Stimulated activated CD4-positive, alpha-beta T cell treated with anti-CD3 and anti-CD28 coated beads, Interleukin-1b, Interleukin-23, amount 100 ng/mL, for 1 hour (primary cell): ENCODE measurements at places on chromosomes 3 and 15.

DNA sequence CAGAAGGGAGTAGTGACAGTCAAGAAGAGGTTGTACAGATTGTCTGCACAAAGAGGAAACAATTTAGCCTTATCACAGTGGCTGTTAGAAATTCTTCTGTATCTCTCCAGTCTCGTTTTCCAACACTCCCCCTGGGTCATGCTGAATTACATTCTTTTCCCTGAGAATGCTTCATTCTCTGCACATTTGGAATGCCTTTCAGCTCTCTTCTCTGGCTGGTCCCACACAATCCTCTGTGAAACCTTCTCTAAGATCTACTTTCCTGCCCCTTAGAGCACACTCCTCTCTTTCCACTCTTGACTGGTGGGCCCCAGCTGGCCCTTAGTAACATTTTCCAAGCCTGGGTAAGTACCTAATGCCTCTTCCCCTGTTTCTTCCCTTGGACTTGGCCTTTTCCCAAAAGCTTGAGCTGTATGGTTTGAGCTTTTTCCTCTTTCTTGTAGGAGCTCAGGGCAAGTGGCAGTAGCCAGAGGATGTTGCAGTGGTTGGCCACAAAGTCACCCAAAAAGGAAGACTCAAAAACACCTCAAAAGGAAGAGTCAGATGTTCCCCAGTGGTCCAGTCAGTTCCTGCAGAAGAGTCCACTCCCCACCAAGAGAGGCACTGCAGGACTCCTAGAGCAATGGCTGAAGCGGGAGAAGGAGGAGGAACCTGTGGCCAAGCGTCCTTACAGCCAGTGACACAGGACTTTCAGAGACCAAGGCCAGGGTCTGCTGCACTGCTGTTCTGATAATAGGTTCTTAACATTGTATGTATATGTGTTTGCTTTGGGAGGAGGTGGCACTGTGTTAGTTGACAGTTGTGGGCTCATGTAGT, 25.7 kb downstream of the HMCES start:
- DNase-seq, result no peak

- no peak for DNase-seq
These were observed 82.0 kb upstream of the LMOD3 start for GRCh38 chr3:69204315-69204957.

- DNase-seq, result no peak
These were observed 98.8 kb upstream of the ZBTB20 start for GRCh38 chr3:115245899-115246298.

- no peak for DNase-seq
These were observed 213.7 kb downstream of the FOXP1 start for GRCh38 chr3:71369701-71370391.

- no peak for DNase-seq
These were observed 11.2 kb upstream of the LOXL1 start for GRCh38 chr15:73915082-73915481.

DNA sequence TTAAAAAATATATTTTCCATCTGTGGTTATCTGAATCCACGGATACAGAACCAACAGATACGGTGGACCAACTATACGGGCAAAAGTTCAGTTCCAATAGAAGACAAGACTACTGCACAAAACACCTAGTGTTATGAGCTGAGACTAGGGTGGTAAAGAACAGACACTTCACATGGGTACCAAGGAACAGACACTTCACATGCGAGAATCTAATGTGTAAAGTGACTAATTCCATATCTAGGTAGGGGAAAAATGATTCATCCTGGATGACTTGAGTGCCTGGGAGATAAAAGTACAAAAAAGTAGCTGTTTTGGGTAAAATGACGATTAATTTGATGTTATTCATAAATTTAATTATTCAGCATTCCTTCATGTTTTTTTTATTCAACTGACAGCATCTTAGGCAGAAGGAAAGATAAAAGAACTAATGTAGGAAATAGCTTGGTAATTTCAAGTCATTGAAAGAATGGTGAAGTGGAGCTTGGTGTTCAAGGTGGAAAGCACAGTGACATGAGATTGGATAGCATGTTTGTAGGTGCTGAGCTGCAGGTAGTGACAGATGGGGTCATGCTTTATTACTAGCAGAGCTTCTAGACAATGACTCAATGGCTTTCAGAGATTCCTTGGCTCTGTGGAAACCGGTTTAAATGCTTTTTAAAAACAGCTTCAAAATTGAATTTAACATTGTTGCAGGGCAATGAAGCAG, 5.2 kb downstream of the CD200 start:
- DNase-seq, result no peak

GRCh38 chr15:58684751-58685150, 64.8 kb downstream of the ADAM10 start:
- DNase-seq, result no peak

DNA sequence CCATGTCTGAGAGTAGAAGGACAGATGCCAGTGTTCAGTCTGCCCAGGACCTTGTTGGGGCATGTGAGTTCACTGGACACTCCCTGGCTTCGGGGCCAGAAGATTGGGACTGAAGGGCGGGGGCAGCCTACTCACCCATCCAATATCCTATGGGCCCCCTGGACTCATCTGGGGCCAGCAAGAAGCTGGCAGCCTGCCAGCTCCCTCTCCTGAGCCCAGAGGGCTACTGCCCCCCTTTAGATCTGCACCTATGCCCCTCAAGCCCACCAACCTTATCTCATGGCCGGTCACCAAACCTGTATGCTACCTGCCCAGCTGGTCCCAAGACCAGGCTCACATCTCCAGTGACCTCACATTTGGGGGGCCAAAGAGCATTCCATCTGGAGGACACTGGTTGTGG, 8.1 kb downstream of the PTH1R start:
- DNase-seq, result no peak

DNA sequence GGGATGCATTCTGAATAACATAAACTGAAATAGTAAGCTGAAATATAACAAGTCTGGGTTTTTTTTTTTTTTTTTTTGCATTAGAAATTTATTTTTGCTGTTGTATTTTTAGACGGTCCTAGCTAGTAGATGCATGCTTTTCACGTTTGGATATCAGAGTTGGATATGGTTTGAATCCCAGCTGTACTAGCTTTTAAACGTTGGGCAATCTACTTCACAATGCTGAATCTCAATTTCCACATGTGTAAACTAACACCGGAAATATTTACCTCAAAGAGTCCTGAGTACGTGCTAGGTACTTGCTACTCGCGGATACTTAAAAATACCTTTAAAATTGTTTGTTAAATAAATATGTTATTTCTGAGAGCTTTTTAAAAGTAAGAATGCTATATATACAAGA, 139.8 kb downstream of the BBX start:
- DNase-seq, result no peak

GRCh38 chr3:195004512-195005250, 266.3 kb downstream of the XXYLT1 start:
- no peak for DNase-seq

DNA sequence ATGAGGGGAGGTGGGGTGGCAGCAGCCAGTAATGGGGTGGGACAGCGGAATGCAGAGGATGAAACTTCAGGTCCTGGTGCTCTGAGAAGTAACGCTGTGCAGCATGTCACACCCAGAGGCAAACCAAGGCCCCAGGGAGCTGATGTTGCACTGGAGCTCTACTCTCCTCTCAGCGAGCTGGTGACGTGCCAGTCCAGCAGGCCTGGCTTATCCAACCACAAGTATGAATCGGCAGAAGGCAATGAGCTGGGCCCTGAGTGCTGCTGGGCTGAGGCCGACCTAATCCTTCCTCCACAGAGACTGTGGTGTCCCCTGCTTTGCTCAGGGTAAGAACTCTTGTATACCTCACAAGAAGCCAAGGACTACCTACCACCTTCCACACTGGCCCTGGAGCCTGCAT, 30.5 kb downstream of the CD86 start:
- no peak for DNase-seq

- DNase-seq, result no peak
These were observed 37.6 kb downstream of the ANO10 start for GRCh38 chr3:43584043-43584826.

GRCh38 chr3:104548401-104548800, 818.3 kb upstream of the ALCAM start:
- DNase-seq, result no peak
